ENCODE measurements at places on chromosomes 12 and 14. TPM values are rescaled to one million over a fixed set of nuclear protein-coding genes. Genes with fewer than 3 reads are reported as not detected.

DNA sequence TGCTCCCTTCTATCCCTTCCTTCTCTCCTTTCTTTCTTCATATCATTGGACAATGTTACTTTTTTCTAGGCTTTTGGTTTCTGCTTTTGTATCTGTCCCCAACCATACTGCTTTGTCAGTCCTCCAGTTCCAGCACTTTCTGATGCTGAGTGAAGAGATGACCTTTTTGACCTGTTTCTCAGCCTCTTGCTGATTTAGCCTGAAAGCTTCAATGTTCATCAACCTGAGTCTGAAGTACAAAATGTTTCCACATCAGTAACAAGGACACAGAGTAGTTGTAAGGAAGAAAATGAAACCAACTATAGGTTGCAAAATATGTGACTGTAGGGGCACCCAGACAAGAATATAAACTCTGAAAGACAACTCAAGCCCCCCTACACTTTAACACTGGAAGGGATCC is 25.2 kb upstream of the AKAP6 start:
- no peaks in the 10 kb centered on the region for H3K36me3 ChIP-seq
- no peak overlapping the region for H3K4me3 ChIP-seq
- no peak for DNase-seq
- peaks cover 7% of the 10 kb centered on the region for H3K27me3 ChIP-seq

DNA sequence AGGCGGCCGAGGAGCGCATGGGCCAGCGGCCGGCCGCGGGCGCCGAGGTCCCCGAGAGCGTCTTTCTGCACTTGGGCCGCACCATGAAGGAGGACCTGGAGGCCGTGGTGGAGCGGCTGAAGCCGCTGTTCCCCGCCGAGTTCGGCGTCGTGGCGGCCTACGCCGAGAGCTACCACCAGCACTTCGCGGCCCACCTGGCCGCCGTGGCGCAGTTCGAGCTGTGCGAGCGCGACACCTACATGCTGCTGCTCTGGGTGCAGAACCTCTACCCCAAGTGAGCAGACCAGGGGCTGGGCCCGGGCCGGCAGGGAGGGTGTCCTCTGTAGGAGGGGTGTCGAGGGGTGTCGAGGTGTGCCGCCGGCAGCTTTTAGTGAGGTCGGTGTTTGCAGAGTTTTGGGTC is 4.1 kb downstream of the TNFAIP2 start:
- peaks cover 8% of the 10 kb centered on the region for H3K27me3 ChIP-seq
- H3K4me3 ChIP-seq, result no peak overlapping the region
- peaks cover 6% of the 10 kb centered on the region for H3K4me1 ChIP-seq
- H3K36me3 ChIP-seq, result no peaks in the 10 kb centered on the region
- no peak for DNase-seq

DNA sequence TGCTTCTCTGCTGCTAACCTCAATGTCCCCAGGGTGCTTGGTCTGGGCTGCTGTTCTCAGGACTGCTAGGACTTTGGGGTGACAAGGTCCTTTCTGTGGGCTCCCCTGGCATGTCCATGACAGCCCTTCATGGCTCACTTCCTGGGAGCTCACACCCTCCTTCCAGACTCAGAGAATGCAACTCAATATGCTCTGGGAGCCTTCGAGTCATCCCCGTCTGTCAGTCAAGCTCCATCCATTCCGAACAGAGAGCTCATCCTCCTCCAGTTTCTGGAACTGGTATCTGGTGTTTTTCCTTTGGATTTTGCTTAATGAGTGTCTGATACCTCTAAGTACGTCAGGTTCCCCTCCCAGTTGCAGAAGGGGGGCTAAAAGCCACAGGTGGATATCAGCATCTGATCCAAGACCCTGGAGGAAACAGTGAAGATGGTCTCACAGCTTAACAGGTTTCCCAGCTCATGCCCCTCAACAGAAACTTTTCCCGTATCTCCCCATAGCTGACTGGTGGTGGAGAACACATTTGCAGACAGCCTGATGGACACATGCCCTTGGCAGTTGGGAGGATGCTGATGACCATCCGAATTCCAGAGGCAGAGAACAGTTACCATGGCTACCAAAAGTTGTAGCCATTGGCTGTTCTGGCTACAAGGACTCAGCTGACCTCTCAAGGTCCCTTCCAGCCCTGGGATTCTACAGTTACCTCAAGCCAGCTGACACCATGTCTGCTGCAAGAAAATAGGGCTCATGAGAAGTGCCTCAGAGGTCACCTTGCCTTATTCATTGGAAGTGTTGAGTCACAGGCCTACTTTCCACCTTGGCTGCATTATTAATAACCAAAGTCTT is 9.5 kb upstream of the RAB35 start:
- no peak for DNase-seq
- H3K27ac ChIP-seq, result peak overlapping the region; percentile 9
- H3K4me3 ChIP-seq, result no peak overlapping the region
- peaks cover 16% of the 10 kb centered on the region for H3K36me3 ChIP-seq
- no peaks in the 10 kb centered on the region for H3K27me3 ChIP-seq

DNA sequence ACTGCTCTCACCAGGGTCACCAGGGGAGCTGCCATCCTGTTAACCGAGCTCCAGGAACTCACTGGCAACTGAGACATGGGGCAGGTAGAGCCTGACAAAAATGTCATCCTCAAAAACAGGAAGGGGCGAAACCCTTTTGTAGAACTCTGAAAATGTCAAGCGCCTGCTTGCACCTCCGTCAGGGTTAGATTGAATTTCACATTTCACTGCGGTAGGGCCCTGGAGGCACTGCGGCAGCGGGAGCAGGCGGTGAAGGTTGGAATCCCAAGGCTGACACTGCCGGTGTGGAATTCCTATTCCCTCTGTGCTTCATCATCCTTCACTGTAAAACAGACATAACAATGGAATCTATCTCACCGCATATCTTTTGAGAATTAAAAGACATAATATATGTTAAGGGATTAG is 142.8 kb upstream of the TMCC3 start:
- H3K27me3 ChIP-seq, result peaks cover 6% of the 10 kb centered on the region
- peaks cover 6% of the 10 kb centered on the region for H3K4me1 ChIP-seq
- H3K36me3 ChIP-seq, result no peaks in the 10 kb centered on the region

The CAPRIN2 gene
- 16.2 TPM for total RNA-seq

The NOVA1 gene
- not detected for total RNA-seq

Data from natural killer cell treated with Interleukin-12 subunit alpha and Interleukin-12 subunit beta and Interleukin-15 and Interleukin-18, amount 100 ng/mL, for 72 hours (primary cell).